NCI-H460 (cell line): ENCODE measurements at places on chromosomes 6 and 20. TPM values are rescaled to one million over a fixed set of nuclear protein-coding genes. Genes with fewer than 3 reads are reported as not detected.

Gene COL10A1
- total RNA-seq: 0.02 TPM in 1 of 2 replicates, not detected in the other

Gene KIF25
- not detected in 2 replicates for total RNA-seq

- DNase-seq: no peak
Measured at GRCh38 chr6:16904957-16905356, 143.7 kb upstream of the ATXN1 start.

DNA sequence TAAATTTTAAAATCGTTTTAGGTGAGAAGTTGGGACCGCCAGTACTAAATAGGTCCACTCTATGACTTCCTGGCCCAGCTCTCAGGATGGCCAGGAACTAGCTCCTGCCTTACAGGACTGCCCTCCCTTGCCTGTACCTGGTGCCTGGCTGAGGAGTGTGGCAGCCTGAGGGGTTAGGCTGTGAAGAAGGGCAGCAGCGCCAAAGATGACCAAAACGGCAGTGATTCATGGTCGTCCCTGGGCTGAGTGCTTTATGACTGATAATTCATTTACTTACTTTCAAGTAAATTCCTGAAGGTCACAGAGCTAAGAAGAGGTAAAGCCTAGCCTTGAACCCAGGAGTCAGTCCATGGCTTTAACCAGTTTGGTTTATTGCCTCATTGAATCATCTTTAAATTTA, 22.1 kb downstream of the STK35 start:
- no peak for DNase-seq

GRCh38 chr6:98669371-98669770, 165.0 kb upstream of the POU3F2 start:
- DNase-seq: no peak

DNA sequence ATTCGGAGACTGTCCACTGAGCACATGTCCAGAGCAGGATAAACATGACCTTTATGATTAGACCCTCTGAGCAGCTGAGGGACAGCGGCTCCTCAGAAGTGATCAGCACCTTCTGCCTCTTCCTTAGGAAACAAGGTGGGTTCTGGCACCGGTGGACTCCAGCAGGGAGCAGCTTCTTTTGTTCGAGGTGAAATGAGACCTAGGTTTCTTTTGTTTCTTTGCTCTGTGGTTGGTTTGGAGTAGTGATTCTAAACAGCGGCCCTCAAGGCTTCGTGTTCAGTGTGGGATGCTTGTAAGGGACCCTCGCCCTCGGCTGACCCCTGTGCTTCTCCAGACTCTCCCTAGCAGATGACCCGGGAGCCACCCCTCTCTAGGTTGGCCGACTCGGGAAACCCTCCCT, 14.6 kb upstream of the FRMD1 start:
- DNase-seq: no peak

GRCh38 chr6:165692106-165692653, 29.1 kb upstream of the PDE10A start:
- DNase-seq: no peak

GRCh38 chr20:3797592-3798372, 1.7 kb downstream of the CDC25B start:
- DNase-seq: no peak

DNA sequence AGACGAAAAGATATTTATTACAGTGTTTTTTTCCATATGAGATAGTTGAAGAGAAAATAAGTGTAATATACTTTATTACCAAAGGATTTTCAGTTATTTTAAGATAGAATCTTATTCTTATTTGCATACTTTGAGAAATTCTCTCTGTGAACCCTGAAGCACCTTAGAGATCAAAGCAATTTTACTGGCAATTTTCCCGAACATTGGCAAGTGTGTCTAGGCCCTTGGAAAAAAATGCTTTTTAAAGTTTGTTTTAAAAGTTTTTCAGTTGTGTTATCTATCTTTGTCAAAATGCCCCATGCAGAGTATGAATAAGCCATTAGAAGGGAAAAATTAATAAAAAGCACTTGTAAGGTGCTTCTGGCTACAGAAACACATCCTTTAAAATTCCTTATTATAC, 276.8 kb upstream of the HSF2 start:
- DNase-seq: no peak

DNA sequence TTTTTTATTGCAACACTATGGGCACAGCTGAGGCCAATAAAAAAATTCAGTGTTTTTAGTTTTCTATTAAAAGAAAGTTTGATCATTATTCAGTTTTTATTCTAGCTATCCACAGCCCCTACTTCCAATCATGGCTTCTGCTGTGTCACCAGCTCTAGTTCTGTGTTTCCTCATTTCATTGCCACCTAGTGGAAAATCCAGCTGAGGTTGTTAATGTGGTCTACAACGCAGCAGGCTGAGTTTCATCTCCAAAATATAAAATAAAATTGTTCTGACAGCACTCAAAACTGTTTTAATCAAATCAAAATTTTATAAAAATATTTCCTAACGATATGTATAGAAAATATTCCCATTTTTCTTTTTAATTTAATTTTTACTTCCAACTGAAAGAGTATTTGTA, 13.6 kb downstream of the COL9A1 start:
- DNase-seq: no peak

GRCh38 chr20:45798935-45799642, 7.3 kb downstream of the DNTTIP1 start:
- peak; percentile 66 for DNase-seq

- no peak for DNase-seq
Measured at GRCh38 chr20:14986656-14987055, 649.2 kb upstream of the FLRT3 start.

GRCh38 chr6:167993831-167994230, 3.6 kb upstream of the KIF25 start:
- DNase-seq: no peak

- DNase-seq: no peak
Measured at GRCh38 chr6:43144879-43145278, 26.2 kb upstream of the SRF start.

DNA sequence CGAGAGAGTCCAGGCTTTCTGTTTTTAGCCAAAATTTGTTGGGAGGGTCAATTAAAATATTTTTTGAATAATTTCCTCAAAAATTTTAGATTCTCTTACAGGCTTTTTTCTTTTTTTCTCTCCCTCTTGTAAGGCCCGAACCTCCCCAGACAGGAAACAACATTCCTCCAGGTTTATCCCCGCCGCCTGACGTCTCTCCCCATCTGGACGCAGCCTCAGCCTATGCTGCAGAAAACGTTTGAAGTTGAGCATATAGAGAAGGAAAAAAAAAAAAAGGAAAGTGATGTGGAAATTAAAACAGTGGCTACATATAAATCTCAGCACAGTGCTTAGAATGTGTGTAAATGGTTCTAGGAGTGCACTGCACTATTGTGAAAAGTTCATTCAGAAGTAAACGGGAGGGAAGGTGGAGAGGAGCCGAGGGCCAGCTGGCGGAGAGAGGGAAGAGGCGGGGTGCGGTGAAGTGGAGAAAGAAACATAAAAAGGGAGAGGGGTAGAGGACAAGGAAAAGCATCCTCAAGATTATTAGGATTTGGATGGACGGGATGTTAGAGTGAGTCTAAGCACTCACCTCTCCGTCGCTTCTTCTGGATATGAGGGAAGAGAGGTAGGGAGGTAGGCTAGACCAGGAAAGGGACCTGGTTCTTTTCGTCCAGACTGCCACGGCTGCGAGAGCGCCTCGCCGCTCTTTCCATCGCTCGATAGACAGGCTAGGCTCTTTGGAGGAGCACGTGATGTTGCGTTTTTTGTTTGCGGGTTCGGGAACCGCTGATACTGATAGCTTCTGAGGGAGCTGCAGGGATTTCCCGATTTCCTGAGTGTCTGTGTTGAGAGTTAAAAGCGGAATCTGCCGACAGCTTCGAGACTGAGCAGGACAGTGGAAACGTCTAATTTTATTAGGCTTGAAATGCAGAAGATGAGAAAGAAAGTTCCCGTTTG, 98.7 kb downstream of the TRIM27 start:
- no peak for DNase-seq

DNA sequence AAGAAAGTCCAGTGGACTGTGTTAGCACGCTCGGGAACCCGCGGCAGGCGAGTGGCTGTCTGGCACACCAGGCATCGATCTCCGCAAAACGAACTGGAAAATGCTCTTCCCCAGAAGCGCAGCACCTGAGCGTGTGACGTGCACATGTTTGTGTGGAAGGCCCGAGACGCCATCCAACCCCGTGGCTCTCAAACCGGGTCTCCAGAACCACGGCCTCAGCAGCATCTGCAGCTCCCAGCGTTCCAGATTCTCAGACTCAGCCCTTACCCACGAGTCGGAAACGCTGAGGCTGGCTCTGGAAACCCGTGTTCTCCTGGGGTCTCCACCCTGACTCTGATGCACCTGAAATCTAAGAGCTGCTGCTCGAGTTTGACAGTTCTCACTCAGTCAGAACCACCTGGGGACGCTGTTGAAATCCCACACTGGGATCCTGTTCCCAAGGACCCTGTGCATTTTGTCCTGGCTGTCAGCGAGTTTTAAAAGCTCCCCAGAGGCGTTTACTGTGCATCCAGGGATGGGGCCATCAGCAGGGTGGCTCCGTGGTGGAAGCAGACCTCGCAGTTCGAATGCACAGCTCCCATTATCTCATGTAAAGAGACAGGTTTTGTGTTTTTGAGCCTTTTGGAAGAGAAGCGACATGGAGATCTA, 69.0 kb downstream of the DLL1 start:
- DNase-seq: no peak

DNA sequence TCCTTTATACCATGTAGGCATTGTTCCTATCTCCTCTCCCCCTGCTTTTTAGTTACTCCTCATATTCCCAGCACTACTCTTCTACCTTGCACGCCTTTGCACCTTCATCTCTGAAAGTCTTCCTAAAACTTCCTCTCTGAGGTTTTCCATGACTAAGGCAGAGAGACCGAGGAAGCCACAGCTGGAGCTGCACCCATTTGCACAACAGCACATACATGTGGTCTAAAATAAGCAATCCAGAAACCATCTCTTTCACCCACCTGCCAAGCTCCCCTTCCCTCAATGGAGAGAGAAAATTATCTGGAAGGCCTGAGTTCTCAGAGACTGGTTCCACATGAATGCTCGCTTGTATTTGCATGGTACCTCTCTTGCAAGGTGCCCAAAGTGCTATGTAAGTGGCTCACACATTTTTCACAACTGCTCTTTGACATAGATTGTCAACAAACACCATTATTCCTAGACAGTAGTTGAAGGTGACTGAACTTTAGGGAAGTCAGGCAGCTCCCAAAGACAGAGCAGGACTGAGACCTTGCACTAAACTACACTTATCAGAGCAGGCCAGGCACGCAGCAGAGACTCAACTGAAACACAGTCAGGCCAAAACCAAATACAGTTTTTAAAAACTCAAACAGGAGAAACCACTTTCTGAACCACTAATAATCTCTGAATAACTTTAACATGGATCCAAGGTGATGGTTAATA, 313.2 kb downstream of the TFAP2A start:
- no peak for DNase-seq
